ENCODE measurements at places on chromosomes 5 and 9.

DNA sequence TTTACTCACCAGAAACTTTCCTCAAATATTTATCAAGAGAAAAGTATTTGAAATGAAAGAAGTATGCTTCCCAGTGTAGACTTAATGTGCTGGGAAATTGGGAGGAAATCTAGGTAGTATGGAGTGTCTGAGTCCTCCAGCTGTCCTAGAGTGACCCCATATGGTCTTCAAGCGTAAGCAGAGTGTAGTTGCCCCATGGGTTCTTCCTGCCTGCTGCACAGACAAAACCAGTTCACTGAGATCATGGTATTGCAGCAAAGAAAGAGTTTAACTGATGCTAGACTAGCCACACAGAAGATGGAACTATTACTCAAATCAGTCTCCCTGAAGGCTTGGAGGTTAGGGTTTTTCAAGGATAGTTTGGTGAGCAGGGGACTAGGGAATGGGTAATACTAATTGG, 114.9 kb upstream of the PRLR start:
- DNase-seq, result no peak

- peak; percentile 89 for DNase-seq
These were observed 6.3 kb upstream of the MED7 start for GRCh38 chr5:157148734-157149615.

GRCh38 chr9:111597852-111598732, 1.4 kb downstream of the PTGR1 start:
- peak; percentile 78 for DNase-seq

- no peak for DNase-seq
These were observed 284.1 kb upstream of the PDE4D start for GRCh38 chr5:60177596-60177995.

DNA sequence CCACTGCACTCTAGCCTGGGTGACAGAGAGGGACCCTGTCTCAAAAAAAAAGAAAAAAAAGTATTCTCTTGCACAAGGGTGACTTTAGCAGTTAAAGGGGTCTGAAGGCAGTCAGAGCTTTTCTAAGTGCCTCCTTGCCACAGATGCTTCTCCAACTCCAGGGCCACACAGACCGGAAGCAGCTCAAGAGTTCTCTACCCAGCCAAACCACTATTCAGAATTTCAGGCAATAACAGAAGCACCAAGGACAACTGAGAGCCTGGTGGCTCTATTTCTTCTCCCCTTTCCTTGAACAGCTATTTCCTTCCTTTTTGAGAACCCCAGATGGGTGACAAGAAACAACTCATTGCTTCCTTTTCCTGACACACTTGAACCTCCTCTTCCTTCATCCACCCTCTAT, 2.2 kb downstream of the FAM219A start:
- no peak for DNase-seq

DNA sequence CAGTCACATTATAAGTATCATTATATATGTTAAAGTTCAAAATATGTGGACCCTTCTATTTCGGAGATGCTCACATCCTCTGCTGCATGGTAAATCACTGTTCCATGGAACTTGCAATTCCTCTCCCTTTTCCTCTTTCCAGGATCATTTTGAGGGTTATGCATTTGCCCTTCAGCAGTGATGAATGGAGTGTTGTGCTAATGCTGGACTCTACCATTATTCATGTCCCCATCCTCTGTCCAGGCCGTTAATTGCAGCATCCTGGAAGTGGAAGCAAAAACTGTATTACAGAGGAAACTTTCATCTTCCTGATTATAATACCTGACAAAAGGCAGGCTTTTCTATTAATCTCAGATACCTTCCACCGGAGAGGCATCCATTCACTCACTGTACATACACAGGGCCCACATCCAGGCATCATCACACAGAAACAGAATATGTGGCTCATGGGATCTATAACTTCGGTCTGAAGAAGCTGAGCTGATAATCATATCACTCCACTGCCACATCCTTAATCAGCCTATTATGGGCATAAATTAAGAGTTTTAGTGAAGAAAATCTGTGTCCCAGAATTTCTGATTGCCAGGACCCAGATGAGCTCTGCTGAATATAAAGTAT, 65.0 kb upstream of the ACO1 start:
- DNase-seq, result no peak

DNA sequence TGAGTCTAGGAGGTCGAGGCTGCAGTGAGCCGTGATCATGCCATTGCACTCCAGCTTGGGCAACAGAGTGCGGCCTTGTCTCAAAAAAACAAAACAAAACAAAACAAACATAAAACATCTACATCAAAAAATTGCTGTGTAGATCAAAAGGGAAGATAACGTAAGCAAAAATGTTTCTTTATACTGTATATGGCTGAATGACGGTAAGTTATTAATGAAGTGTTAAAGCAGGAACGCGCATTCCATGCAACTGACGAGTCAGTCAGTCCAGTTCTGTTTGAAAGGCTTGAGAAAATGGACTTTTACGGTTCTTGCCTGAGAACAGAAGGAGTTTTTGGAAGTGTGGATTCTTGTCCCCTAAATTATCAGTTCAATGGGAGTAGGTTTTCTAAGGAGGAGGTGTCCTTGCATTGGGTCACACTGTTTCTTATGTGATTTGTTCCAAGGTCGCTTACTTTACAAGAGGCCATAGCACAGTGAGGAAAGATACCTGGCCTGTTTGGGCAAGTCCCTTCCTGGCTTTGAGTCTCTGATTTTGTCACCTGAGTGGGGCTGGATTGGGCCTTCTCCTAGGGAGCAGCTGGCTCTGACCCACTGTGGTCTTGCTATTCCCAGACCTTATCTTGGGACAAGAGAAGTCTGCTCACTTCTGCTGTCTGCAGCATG, 6.6 kb upstream of the PTGS1 start:
- DNase-seq, result no peak

DNA sequence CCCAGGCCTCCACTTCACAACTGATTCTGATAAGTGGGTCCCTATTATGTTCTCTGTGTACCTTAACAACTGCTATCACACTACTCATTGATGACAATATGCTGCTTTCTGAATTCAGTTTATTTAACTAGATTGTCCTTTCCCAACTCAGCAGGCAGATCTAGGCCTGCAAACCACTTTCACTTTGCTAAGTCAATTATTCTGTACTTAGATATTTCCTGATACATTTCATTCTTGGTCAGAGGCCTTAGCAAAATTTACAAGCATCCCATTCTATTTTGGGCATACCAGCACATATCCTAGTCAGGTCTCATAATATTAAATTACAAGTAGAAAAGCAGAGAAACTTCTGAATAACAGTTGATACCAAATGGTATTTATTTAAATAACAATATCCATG, 235.7 kb upstream of the HAPLN1 start:
- no peak for DNase-seq

DNA sequence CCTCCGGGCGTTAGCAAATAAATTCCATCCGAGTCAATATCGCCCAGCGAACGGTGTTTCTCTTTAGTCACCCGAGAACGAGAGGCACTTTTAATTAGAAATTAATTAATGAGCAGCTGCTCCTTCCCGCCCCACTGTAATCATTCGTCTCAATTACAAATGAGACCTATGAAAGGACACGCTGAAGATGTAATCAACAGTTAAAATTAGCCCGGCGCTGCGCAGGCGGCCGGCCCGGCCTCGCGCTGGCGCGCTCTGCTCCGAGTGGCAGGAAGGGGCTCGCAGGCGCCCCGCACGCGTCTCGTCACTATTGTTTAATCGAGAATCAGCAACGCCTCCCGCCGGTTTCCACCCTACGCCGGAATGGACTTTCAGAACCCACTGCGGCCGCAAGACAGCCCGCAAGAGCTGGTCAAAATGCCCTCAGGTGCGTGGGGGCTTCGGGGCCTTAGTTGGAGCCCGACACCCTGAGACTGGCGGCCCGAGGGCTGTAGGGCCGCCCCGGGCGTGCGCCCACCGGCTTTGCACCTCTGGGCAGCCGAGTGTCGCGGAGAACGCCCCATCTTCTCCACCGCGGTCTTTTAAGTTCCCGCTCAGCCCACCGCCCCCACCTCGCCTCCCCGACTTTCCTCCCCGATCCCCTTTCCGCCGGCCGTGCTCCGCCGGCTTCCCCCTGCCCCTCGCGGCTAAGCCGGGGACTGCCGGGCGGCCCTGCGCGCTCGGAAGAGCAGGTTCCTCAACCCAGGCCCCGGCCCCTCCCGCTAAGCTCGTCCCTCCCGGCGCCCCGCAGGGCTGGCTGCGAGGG, 597 bp upstream of the IRX4 start:
- DNase-seq, result no peak

DNA sequence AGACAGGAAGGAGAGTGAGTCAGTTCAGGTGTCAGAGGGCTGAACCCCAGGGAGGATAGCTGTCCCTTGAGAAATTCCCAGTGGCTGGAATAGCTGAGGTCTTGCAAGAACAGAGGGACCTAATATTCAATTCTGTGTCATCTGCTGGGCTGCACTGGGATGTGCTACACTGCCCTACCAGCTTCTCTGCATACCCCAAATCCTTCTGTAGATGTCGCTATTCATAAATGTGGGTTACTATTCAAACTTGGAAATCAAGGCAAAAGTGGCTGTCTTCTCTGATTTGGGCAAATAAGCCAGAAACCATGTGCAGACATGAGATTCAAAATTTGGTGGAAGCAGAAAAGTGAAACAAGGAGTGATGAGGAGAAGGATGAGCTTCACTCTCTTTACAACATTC, 16.3 kb downstream of the TNFSF8 start:
- DNase-seq, result no peak

- DNase-seq, result no peak
These were observed 396.9 kb downstream of the ENC1 start for GRCh38 chr5:74243634-74244033.

GRCh38 chr5:10572451-10572850, 8.6 kb downstream of the ANKRD33B start:
- DNase-seq, result no peak
